EH (cell line): ENCODE measurements at places on chromosomes 1 and 21.

DNA sequence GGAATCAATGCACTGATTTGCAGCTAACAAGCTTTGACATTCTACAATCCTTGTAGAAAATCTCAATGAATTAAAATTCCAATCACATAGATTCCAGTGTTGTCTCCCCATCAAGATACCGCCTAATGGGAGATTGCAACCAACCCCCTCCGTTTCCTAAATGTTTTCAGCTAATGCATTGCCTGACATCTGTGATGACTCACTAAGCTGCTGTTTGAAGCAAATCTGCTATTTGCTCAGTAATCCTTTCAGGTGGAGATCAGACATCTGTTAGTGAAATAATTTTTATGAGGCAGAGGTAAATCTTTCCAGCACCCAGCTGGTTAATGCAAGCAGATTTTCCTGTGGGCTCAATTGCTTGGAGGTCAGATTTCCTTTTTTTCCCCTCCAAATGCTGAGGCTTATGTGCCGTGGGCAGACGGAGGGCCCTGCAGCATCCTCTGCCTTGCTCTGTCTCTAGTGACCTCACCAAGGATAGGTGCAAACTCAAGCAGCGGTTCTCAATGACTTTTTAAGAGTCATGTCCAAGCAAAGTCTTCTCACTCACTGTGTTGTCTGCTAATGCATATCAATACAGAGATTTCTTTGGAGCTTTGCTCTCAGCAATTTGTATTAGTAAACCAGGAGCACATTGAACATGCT, 91.1 kb upstream of the RAB3GAP2 start:
- DNase-seq, result peak; percentile 36

GRCh38 chr1:229181419-229181818, 89.5 kb upstream of the RAB4A start:
- DNase-seq, result no peak

GRCh38 chr1:188425687-188426086, 1596.9 kb downstream of the PLA2G4A start:
- DNase-seq, result peak; percentile 23

DNA sequence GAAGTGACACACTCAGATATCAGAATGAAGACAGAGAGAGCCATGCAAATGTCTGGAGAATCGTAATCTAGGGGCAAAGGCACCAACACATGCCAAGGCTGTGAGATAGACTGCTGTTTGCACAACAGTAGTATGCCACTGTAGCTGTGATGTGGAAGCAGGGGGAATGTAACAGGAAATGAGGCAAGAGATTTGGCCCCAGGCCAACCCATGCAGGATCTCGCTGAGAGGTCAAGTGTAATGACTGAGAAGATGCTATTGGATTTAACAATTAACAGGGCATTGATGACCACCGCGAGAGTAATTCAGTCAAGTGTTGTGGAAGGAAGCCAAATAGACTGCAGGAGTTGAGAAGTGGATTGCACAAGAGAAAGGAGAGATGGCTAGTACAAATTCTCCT, 107.3 kb upstream of the ST6GALNAC5 start:
- DNase-seq, result peak; percentile 25

DNA sequence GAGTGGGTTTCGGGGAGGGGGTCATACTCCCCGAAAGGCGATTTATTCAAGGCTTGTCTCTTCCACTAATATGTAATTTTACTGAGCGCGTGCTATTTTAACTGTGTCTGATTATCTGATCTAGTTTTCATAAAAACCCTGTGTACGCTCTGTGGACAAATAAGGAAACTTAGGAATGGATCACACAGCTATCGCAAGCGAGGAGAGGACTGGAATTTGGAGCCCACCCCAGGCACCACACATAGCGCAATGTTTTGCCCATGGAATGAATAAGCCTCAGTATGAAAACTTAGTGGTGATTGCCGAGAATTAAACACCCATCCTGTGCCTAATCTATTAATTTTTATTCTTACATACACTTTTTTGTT, 9.8 kb upstream of the RAB42 start:
- peak; percentile 56 for DNase-seq

GRCh38 chr1:24644100-24644384, 940 bp downstream of the SRRM1 start:
- DNase-seq, result no peak

DNA sequence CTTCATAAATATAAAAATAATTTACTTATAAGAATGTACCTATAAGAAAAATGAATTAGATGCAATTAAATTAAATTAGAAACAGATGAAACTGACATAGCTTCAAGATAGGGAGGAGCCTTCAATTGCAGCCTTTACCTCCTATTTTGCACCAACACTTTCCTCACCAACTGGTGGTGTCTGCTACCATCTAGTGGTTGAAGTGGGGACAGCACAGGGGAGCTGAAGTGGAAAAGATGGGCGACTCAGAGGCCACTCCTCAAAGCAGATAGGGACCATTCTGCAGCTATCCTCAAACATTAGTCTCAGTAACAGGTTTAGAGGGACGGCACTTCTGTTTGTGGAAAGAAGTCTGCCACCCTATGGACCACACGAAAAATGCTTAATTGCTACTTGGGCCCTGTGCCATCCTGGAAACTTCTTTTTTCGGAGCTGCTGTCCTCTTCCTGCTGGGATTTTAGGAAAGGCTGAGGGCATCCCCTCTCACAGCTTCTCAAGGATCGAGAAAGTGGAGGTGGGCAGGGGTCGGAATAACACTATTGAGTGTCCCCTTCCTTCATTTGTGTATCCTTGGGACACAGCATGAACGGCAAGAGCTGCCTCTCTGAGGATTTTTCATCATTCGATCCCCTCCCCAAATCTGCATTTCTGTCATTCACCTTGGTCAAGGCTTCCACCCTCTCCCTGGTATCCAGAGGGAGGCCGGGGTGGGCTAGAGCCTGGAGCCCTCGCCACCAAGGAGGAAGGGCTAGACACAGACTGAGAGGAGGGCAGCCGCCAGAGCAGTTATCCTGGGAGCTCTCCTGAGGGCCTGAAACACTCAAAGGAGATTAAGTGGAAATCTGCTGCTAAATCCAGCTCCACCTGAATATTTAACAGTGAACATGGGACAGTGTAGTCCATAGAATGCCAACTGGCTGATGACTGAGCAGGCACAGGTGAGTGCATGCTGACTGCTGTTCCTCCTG, 9.6 kb downstream of the PROK1 start:
- DNase-seq, result peak; percentile 81
